ENCODE measurements at places on chromosomes 11 and 22.

DNA sequence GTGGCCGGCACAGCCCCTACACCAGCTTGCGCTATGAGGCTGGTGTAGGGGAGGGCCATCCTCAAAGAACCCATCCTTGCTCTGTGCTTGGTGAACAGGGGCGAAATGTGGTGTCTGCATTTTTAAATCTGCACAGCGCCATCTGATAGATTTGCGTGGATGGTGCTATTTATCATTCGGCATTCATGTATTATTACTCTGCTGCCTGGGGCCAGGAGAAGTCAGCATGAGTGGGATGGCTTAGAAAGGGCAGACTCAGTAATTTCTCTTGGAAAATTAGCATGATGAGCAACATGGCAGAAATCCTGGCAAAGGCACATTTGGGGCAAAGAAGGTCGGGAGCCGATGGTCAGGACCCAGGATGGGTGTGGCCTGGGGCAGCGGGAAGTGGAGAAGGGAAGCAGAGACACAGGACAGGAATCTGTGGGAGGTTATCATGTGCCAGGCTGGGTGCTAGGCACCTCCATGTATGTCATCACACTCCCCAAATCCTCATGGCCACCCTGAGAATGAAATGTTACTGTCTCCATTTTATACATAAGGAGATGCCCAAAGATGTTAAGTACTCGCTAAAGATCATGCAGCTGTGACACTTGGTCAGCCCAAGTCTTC lies 149.0 kb downstream of the CEP164 start:
- DNase-seq: no peak

DNA sequence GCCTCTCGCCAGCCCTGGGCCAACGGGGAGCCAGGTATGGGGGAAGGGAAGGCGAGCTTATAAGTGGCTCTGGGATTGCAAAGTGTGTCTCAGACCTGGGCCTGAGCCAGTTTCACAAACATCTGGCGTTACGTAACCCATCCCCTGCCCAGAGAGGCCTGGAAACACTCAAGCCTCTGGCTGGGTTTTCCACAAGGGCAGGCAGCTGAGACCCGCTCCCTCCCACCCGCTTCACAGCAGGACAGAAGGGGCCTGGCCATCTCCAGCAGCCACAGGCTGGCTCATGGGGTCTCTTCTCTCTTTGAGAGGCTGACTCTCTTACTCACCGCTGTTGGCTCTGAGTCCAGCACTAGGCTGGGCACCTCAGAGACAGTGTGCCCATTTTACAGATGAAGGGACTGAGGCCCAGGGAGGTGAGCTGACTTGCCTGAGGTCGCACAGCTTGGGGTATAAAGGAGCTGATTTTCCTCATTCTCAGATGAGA lies 44.5 kb downstream of the TRIOBP start:
- no peak for DNase-seq

DNA sequence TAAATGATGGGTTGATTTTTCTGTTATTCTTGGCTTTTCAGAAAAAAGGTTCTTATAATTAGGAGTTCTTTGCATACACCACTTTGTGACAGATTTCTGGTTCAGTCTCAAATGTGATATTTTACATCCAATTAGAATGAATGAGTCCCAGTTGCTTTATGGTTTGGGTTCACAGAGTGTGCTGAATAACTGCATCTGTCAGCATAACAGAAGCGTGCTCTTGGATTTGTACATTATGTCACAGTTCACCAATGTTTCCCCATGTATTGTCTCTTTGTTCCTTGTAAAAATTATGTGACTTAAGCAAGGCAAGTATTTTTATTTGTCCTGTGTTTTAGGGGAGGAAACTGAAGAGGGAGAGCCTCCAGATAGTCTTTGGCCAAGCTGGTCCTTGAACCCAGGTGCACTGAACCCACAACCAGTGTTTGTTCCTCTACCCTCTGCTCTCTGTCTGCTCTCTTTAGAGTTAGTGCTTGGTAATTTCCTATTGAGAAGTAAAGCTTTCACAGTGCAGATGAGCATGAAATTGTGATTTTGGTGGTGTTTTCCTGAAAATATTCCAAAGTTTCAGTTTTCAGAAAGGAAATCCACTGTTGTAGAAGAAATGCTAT lies 107.5 kb downstream of the TBC1D22A start:
- DNase-seq: no peak

- DNase-seq: no peak
Measured at GRCh38 chr11:68927280-68928135, 23.8 kb downstream of the IGHMBP2 start.

DNA sequence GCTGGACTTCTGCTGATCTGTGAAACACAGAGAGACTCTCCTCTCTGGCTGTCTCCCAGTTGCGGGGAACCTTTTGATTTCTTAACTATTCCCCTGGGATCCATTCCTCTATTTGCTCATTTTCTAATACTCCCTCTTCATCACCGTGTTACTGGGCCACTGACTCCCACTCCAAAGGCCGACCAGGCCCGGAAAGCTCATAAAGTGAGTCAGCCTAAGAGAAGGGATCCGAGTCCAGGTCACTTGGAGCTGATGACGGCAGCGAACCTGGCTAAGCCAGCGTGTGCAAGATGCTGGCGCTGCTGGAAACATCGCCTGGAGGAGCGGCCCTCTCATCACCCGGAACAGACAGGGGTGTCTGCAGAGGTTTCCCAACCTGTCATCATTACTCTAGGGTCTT lies 112.8 kb downstream of the FBXO7 start:
- no peak for DNase-seq

- no peak for DNase-seq
Measured at GRCh38 chr11:129013737-129014475, 71.2 kb upstream of the TP53AIP1 start.

All from NCI-H1048 (cell line).